ENCODE measurements at places on chromosomes 11 and 22.

DNA sequence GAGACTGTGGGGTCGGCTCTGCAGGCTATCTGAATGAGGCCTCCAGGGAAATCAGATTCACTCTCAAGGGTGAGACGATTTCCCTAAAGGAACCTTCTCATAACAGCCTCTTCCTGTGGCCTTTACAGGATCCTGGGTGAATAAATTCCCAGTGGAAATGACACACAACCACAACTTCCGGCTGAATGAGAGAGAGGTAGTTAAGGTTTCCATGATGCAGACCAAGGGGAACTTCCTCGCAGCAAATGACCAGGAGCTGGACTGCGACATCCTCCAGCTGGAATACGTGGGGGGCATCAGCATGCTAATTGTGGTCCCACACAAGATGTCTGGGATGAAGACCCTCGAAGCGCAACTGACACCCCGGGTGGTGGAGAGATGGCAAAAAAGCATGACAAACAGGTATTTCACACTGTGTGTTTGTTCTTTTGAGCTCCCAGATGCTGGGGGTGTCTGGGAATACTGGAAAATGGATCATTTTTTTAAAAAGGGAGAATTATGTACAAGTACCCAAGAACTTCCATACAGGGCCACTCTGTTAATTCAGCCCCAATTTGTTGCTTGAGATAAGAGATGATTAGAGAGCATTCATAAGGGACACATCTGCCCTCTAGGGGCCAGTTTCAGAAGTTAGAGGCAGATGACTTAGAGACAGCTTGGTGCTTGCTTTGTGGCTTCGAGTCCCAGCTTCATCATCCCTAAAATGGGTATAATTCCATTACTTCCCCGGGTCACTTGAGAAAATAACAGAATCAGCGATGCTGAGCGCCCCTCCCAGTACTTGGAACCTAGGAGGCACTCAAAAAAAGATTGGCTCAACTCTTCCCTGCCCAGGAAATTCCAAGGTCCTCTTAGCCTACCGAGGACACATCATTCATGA is 10.2 kb downstream of the SERPIND1 start:
- DNase-seq: peak; percentile 57

DNA sequence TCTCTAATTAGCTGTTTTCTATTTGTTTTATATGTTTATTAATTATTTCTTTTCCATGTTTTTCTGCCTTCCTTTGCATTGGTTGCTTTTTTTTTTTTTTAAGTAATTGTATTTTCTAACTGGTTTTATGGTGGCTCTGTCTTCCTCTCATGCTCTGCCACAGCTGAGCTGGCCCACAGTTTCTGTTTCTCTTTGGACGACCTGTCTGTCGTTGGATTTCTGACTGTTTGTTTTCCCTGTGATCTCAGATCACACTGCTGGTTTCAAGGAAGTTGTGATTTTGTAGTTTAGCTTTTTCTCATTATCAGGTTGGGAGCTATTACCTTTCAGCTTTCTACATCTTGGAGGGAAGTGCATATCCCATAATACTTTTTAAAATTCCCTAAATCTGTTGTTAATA is 15.9 kb upstream of the OR6M1 start:
- no peak for DNase-seq

DNA sequence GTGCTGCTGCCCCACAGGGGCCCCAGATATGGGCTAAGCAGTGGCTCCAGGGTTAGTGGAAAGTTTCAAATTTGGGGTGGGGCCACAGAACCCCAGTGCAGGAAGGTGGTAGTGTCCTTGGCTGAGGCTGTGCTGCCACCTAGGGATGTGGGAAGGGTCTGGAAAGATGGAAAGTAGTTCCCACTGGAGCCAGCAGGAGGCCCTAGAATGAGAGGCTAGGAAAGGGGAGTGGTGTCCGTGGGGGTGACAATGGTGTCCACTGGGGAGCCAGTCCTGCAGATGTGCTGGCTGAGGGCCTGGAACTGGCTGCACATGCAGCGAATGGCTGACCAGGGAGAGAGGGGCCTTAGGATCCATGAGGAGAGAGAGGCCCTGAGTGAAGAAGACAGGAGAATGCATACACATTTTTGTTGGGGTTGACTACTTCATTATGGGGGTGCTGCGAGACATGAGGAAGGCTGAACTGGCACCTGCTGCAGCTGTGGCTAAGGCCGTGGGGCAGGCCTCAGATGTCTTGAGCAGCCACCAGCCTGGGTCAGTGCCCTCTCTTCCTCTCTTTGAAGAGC is 21.1 kb downstream of the RFPL3 start:
- peak; percentile 1 for DNase-seq

DNA sequence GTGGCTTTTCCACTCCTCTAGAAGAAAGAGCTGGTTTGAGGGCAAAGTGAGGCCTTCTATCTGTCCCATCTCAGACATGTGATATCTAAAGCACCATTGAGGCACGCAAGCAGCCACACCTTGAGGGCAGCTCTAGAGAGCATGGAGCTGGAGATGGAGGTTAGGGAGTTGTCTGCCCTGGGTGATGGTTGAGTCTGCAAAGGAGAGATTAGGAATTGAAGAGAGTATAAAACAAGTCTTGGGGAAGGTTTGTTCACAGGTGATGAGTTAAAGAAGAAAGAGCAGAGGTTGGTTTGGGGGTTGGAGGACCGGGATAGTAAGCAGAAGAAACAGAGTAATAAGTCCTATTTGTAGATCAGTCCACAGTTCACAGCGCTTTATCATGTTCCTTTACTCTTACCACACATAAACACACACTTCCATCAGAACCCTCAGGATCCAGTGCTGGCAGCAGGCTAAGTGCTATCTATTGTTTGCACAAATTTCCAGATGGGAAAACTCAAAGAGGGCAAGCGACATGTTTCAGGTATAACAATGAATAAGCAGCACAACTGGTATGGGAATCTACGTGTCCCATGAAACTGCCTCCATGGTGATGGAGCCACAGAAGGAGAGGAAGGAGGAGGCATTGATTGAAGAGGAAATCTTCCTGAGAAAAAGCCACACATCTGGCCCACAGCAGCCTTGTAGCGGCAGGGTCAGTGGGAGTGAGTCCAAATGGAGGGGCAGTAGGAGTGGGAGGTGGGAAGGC is 65.8 kb downstream of the RASSF10 start:
- no peak for DNase-seq

DNA sequence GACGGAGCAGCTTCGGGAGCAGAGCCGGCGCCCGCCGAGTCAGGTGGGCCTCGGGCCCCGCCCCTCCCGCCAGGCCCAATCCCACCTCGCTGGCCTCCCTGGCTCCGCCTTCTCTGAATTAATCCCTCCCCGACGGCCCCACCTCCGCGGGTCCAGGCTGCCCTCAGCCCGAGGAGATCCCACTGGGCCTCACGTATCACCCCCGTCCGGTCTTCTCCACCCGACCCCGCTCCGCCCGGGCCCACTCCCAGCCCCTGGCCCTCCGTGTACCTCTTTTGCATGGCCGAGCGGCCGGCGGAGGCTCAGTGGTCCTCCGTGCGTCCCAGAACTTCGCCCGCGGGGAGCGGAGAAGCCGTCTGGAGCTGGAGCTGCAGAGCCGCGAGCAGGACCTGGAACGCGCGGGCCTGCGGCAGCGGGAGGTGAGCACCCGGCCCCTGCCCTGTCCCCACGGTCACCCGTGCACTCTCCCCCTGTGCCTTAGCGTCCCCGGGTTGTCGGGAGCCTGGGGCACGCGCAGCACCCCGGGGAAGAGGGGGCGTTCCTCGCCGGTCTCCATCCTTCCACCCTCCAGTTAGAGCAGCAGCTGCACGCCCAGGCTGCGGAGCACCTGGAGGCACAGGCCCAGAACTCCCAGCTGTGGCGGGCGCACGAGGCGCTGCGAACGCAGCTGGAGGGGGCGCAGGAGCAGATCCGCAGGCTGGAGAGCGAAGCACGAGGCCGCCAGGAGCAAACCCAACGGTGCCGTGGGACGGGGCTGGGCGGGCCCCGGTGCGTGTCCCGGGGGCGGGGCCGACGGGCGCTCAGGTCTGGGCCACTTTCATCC is 2.2 kb upstream of the CD151 start:
- peak; percentile 50 for DNase-seq

GRCh38 chr11:1009991-1010390 is 26.5 kb downstream of the MUC6 start:
- DNase-seq: peak; percentile 43

- no peak for DNase-seq
Observed at GRCh38 chr11:1536065-1536843, 35.8 kb downstream of the DUSP8 start.

GRCh38 chr11:14148653-14149273 is 186.2 kb downstream of the SPON1 start:
- DNase-seq: peak; percentile 45

GRCh38 chr22:39593066-39593930 is 22.7 kb downstream of the CACNA1I start:
- DNase-seq: peak; percentile 65

DNA sequence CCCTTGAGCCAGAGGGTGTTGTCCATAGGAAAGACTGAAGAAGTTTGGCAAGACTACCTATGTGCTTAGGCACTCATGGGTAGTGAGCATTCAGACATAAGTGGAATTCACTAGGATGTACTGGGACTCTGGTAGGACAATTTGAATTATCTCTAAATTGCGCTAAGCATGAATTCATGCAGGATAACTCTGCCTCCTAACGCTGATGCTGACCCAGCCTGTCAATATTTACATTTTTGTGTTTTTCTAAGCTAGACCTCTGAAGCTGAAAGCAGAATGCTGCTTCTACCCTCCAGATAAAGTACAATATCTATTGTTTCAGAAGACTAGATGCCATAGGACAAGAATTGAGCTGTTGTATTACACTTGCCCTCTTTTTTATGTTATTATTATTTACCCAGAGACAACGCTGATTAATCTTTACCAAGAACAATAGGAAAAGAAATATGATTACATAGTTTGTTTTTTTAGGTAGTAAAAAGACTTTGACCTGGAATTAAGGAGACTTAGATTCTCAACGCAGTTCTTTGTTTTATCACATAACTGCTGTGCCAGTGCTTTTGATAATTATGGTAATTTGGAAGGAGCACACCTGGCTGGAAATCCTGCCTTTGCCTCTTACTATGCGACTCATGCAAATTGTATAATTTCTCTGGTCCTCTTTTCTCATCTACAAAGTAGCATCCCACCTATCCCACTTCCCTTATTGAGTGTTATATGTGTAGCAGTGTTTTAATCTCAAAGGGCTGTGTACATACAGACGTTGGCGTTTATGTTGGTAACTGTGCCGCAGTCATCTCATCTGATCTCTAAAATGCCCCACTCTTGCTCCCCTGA is 21.2 kb upstream of the GRAMD1B start:
- no peak for DNase-seq

- DNase-seq: no peak
Observed at GRCh38 chr22:50032109-50032871, 19.7 kb upstream of the IL17REL start.

- DNase-seq: no peak
Observed at GRCh38 chr22:39236321-39237317, 8.2 kb downstream of the PDGFB start.

DNA sequence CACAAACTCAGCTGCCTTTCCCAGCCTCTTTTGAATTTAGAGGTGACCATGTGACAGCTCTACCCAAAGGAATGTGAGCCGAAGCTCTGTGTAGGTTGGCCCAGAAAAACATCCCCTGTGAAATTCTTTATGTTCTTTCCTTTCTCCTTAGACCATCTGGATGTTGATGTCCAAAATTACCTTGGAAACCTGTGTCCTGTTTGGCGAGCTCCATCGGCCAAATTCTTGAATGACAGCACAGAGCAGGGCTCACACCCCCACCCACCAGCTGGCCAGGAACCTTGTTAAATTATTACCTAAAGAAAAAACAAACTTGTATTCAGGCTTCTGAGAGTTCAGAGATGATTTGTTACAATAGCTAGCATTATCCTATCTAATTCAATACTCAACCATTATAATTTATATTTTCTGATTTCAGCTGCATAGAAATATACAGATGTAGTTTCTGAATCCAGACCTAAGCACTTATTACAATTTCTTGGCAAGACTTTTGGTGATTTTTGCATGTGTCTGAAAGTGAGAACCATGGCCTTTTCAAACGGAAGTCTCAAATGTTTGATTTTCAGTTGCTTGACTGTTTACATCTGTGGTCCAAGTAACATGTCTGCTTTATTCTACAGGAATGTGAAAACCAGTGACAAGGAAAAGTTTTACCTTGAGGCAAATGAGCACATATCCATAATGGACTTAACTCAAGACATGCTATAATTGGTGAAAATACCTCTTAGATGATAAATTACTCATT is 554.2 kb downstream of the NTM start:
- DNase-seq: no peak

DNA sequence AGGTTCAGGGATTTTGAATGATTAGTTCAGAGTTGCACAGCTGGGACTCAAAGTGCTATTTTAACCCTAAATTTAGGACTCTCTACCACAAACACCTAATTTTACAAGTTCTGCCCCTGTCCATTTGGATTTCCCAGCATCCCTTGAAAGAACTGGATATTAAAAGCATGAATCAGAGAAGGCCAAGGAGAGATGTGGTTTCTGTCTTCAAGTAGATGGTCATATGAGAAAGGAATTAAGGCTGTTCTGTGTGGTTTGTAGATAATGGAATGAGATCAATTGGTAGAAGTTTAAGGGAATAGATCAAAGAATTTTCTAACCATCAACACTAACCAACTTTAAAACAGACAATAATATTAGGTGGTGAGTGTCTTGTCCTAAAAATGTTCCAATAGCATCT is 106.4 kb upstream of the TENM4 start:
- no peak for DNase-seq

DNA sequence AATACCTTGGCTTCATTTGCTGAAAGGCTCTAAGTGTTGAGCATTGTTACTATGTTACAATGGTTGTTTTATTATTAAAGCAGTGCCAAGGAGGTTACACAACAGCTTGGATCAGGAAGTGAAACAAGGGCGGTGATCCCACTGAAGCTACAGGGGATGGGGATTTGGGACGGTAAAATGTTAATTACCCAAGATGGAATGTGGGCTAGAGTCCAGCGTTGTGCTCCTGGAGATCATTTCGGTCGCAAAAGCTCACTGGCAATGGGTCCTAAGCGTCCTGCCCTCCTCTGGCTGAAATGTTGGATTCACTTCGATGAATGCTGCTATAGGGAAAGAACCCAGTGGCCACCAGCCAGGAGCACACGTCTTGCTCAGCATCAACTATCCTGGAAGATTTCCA is 48.3 kb downstream of the FAM83F start:
- DNase-seq: no peak

DNA sequence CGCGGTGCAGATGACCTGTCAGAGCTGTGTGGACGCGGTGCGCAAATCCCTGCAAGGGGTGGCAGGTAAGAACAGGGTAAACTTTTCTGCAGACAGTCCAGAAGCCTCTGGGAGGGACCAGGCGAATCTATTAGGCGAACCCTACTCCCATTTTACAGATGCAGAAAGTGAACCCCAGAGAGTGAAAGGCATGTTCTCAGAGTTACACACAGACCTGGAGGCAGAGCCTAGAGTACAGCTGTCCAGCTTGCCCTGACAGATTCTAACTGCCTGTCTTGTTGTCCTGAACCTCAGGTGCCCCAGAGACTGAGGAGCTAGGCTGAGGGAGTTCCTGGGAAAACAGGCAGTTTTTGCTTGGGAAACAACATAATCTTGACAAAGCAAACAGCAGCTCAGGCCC is 665 bp downstream of the CCS start:
- no peak for DNase-seq

Data from NCI-H1694 treated with DMSO at 0.1 percent for 48 hours (cell line).